ENCODE measurements at places on chromosomes 12 and 14. TPM values are rescaled to one million over a fixed set of nuclear protein-coding genes. Genes with fewer than 3 reads are reported as not detected.

Gene RNF10
- total RNA-seq = 99.9 TPM

Gene SLC16A7
- 48.9 TPM for total RNA-seq

Gene MUCL1
- not detected for total RNA-seq

Gene CDCA3
- total RNA-seq = 3.0 TPM

Gene GPR84
- not detected for total RNA-seq

Gene SALL2
- total RNA-seq = 3.6 TPM

Gene IFT43
- total RNA-seq = 33.2 TPM

Gene PCED1B
- not detected for total RNA-seq

Gene ZDHHC22
- total RNA-seq = not detected

Gene SELPLG
- 1.5 TPM for total RNA-seq

Gene PAX9
- total RNA-seq = under 0.01 TPM

Gene KRT3
- not detected for total RNA-seq

Gene MDGA2
- total RNA-seq = not detected

Gene CLEC7A
- not detected for total RNA-seq

Gene SLC10A1
- not detected for total RNA-seq

Gene SDR9C7
- not detected for total RNA-seq
